Stomach (tissue), 19 donors: ENCODE measurements at places on chromosomes 3 and 15. TPM values are rescaled to one million over a fixed set of nuclear protein-coding genes. Genes with fewer than 3 reads are reported as not detected.

The ADCY5 gene
- total RNA-seq, result 71.0 TPM

The PLA2G4E gene
- not detected for total RNA-seq

GRCh38 chr3:109278141-109278540, 38.2 kb downstream of the DPPA2 start:
- H3K27ac ChIP-seq, result no peak overlapping the region
- H3K4me3 ChIP-seq, result no peak overlapping the region
- DNase-seq, result no peak
- no peaks in the 10 kb centered on the region for H3K27me3 ChIP-seq

The NPAP1 gene
- not detected for total RNA-seq
